ENCODE measurements at places on chromosomes 6 and 20.

GRCh38 chr6:51335543-51335942 lies 516.9 kb downstream of the TFAP2B start:
- no peak for DNase-seq

- DNase-seq = no peak
Observed at GRCh38 chr6:18506382-18507017, 119.3 kb downstream of the RNF144B start.

- DNase-seq = no peak
Observed at GRCh38 chr6:16657768-16658167, 103.5 kb downstream of the ATXN1 start.

- DNase-seq = no peak
Observed at GRCh38 chr6:10877012-10877411, 4.8 kb downstream of the GCM2 start.

GRCh38 chr20:62132421-62132820 lies 10.1 kb downstream of the LSM14B start:
- no peak for DNase-seq

DNA sequence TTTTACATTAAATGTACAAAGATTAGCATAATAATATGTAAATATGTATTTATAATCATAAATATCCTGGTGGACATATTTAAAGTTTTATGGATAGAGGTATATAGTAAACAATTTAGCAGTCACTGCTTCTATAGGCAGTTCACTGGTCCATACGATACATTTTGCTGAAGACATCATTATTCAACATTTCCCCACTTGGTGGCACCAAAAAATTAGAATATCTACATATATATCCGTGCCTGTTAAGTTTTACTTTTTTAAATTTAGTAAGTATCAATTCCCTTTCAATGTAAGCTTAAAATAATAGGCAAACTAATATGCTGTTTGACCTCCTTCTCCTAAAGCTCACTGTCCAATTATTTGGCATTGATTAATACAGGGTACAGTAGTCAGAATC lies 64.2 kb downstream of the LMBRD1 start:
- DNase-seq = no peak

GRCh38 chr6:4378319-4378996 lies 243.1 kb upstream of the ECI2 start:
- DNase-seq = no peak

- DNase-seq = no peak
Observed at GRCh38 chr20:48066246-48066645, 281.0 kb upstream of the SULF2 start.

DNA sequence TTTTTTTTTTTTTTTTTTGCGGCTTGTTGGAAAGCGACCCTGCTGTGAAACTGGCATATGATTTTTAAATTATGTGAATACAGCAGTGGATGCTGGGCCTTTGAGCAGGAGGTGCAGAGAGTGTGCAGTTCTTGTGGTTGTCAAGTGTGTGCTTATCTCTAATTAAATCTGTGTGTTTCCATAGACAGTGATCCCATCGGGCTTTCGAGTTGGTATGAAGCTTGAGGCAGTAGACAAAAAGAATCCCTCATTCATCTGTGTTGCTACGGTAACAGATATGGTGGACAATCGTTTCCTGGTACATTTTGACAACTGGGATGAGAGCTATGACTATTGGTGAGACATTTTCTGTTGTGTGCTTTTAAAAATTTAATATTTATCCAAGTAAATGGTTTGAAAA lies 52.4 kb downstream of the L3MBTL3 start:
- DNase-seq = no peak

DNA sequence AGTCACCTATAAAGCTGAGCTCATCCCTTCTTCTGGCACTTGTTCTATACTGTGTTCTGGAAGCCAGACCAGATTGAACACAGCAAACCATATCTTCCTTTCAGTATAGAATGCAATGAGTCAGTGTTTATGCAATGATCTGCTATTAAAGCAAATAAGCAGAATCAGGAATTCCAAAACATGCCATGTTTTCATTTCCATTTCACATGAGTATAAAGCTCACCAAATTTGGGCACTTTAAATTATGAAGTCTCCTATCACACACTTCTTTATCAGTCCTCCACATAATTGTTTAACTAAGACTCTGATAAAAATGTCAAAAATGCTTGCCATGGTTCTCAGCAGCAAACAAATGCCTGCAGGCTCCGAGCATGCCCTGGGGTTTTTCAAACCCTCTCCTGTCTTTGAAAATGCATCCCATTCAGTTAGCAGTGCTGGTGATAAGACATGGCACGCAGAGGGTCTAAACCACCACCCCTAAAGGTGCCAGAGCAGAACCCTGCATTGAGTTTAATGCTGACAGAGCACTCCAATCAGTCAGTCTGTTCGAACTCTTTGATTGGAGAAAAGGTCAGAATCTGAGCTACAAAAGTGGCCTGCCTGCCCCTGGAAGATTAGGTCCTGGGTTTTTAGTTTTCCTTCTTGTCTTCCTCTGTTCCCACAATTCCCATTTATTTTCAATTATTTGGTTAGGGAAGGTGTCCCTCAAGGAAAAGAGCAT lies 234.1 kb downstream of the GMPR start:
- DNase-seq = no peak

DNA sequence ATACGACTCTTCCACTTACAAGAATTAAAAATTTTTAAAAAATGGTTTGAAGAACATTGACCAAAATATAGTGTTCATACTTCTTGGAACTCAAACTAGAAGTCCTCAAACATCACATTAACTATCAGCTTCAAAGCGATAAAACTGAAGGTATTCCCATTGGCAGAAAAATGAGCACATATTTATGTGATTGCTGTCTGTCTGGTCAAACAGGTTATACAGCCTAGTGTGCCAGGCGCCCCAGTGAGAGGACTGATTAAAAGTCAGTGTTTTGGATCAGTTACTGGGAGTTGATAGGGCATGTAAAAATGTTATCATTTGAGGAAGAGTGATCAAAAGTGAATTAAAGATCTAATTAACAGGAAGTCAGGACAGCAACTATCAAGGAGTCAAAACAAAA lies 738.8 kb downstream of the HDGFL1 start:
- no peak for DNase-seq

GRCh38 chr6:144675231-144675861 lies 390.2 kb downstream of the UTRN start:
- DNase-seq = no peak

GRCh38 chr20:37866051-37866450 lies 36.9 kb upstream of the VSTM2L start:
- no peak for DNase-seq

- DNase-seq = no peak
Observed at GRCh38 chr6:75483136-75483952, 10.3 kb downstream of the FILIP1 start.

GRCh38 chr6:111841822-111842221 lies 31.4 kb downstream of the FYN start:
- DNase-seq = no peak

Data from amygdala (tissue), 56 donors.